H4 (cell line): ENCODE measurements at places on chromosomes 16 and 17. TPM values are rescaled to one million over a fixed set of nuclear protein-coding genes. Genes with fewer than 3 reads are reported as not detected.

DNA sequence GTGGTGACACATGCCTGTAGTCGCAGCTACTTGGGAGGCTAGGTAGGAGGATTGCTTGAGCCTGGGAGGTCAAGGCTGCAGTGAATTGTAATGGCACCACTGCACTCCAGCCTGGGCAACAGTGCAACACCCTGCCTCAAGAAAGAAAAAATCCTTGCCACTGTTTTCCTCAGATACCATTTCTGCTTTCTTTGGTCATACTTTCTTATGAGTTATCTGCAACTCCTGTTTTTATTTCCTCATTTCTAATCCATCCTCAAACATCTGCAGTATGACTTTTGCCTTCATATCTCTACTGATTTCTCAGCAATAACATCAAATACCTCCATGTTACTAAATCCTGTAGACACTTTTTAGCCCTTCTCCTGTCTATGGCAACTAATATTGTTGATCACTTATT lies 3.1 kb upstream of the AP2B1 start:
- DNase-seq, result no peak

- no peak for DNase-seq
Observed at GRCh38 chr16:24539850-24540601, 660 bp downstream of the RBBP6 start.

GRCh38 chr16:3134338-3135125 lies at the start of gene ZNF213:
Gene ZNF213 (plus strand): TSS chr16:3135029. CDS start chr16:3137281, 2,252 bp downstream.
- DNase-seq, result peak; percentile 99

DNA sequence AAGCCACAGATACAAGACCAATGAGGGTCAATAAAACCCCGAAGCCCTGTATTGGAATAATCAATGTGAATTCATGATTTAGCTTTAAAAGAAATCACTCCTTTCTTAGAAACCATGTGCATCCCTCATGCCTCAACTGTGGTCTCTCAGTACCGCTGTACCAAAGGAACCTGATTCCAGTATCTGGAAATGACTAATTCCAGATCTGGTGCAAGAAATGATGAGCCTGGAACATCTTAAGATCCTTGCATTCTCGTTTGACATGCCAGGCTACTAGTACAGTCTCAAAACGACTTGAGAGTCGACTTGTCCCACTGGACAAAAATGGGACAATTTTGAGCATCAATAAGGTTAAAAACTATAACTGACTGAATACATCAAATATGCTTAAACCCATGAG lies 21.2 kb downstream of the USP31 start:
- DNase-seq, result no peak

DNA sequence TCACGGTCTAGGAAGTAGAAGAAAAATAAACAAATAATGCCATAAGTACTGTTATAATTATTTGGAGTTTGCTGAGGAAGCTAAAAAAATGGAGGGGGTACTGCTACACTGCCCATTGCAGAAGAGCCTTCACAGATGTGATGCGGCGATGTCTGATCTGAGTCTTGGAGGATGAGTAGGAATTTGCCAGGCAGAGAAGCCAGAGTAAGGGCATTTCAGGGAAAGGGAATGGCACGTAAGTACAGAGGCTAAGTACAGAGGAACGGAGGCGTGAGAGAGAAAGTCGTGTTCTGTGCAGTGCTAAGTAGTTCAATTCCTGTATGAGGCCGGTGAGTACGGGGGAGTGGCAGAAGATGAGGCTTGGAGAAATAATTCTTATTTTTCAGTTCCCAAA lies 741 bp upstream of the GRB2 start:
- no peak for DNase-seq

DNA sequence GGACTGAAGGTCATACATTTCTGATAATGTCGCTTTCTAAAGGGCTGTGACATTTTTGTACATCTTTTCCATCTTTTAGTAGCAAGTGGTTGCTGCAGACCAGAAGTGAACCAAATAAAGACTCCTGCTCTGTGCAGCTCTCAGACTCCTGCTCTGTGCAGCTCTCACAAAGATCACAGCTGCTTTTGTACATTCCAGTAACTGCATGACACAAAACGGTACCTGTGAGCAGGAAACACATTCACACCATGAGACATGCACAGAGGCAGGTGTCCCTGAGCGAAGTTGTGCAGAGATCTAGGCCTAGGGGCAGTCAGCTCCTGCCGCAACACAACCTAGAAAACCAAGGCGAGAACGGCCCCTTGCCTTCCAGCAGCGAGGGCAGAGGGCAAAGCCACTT lies 67.5 kb downstream of the KLHDC4 start:
- DNase-seq, result no peak

DNA sequence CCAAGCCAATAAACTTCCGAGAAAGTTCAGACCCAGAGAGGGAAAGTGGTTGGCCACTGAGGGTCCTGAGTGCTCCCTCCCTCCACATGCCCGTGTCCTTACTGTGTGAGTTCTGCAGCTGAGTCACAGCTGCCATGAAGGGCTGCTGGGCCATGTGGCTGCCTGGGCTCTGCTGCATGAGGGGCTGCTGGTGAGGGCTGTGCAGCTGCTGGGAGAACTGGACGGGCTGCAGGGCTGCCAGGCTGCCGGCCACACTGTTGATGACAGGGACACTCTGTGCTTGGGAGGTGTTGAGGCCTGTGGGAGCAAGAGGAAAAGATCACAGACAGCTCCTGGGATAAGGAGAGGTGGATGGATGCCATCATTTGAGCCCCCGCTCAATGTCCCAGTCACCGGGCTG lies 44.0 kb downstream of the HNF1B start:
- no peak for DNase-seq

DNA sequence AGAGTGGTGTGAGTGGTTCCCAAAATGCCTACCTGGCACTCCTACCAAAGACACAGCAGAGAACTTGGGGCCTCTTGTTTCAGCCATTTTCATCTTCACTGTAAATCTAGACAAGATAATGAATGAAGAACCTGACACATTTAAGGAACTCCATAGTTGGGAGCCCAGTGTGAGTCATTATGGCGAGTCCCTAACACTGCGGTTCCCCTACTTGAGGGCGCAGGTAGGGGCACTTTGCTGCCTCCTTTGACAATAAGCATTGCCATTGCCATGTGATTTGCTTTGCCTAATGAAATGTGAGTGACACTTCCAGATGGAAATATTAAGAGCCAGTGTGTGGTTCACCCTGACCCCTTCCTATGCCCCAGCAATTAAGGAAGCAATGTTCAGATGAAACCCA lies 517.6 kb downstream of the MAF start:
- DNase-seq, result no peak

DNA sequence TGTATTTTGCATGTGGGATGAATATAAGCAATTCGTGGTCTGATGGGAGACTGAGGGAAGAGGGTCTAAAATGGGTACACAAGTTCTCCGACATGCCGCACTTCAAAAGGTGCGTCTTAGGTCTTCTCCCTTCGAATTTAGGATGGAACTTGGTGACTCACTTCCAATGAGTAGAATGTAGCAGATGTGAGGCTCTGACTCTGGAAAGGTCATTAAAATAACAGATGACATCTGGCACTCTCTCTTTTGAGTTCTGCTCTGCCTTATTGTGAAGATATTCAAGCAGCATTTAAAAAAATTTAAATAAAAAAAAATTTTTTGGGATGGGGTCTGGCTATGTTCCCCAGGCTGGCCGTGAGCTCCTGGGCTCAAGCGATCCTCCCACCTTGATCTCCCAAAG lies 92.7 kb downstream of the TMEM100 start:
- no peak for DNase-seq

Gene BOLA2B
- 177 and 278 TPM in 2 replicates for total RNA-seq

Gene ITGB4
- 0.15 and 0.35 TPM in 2 replicates for total RNA-seq

Gene CEP295NL
- not detected in 2 replicates for total RNA-seq

Gene SLC47A2
- total RNA-seq, result not detected in 2 replicates

Gene MYADML2
- not detected in 2 replicates for total RNA-seq
